ENCODE measurements at places on chromosomes 1 and 21.

- DNase-seq: peak; percentile 80
Measured at GRCh38 chr1:17531682-17532487, 7.6 kb upstream of the ARHGEF10L start.

DNA sequence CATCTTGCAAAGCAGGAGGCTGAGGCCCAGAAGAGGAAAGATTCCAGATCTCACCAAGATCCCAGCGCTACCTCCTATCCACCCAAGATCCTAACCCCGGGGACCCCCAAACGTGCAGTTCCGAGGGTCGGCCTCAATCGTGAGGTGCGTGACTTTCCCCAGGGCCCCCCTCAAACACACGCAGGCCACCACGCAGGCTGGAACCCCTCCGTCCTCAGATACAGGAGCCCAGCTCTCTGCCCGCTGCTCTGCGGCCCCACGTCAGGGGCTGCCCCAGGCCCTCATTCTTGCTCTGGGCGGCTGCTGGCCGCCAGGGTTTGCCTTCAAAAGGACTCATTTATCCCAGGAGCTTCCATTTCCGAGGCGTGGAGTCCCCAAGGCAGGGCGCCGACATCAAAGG is 39.9 kb downstream of the KRTAP10-1 start:
- DNase-seq: no peak

GRCh38 chr1:8747879-8748825 is 69.3 kb downstream of the RERE start:
- no peak for DNase-seq

- no peak for DNase-seq
Measured at GRCh38 chr21:16597753-16598152, 868.0 kb downstream of the USP25 start.

DNA sequence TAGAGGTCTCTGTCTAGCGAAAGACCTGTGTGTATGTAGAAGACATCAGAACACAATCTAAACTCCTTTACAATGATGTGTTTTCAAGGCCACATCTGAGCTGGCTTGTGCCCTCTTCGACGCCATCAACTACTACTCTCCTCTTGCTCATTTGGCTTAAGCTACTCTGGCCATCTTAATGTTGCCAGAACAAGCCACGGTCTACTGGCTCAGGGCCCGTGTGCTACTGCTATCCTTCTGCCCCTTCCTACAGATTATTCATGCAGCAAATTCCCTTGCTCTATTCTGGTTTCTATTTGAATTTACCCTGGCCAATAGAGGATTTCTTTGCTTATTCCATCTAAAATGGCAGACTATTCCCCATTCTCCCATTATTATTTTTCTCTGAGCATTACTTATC is 121.7 kb downstream of the ZZZ3 start:
- DNase-seq: no peak

DNA sequence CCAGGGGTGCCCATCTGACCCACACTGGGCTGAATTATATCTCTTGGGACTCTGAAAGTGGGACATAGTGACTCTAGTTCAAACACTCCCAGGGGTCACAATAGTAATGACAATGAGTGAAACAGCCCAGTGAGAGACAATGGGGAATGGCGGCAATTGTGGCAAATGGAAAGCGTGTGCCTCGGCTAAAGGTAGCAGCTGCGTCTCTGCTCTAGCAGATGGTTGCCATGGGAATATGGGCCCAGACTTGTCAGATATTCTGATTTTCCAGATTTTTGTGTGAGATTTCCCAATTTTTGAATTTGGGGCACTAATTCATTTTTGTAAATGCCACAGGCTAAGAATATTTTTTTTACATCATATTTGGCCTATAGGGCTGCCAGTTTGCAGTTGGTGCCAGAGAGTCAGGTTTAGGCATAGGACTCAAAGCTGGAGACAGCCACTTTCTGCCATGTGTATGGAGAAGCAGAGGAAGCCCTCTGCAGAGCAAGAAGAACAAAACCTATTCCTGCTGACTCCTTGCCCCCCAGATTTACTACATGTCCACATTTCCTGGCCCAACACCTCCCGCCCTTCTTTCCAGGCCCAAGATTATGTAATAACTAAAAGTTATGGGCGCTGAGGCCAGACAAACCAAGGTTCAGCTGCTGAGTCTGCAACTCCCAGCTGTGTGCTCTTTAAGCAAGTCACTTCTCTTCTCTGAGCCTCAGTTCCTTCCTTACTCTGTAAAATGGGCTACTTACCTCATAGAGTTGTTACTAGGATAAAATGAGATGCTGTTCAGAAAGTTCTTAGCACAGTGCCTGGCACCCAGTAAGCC is 21.6 kb upstream of the PTP4A2 start:
- no peak for DNase-seq

DNA sequence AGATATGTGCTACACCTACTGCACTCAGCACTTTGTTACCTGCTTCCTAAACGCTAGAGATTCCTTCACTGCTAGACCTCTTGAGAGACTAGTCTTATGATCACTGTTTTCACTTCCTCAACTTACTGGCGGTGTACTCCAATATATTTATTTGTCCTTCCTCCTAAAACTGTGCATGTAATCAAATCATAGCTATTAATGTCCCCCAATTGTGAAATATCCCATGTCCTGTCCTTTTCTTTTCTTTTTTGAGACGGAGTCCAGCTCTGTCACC is 3.4 kb downstream of the SOAT1 start:
- no peak for DNase-seq

GRCh38 chr1:6825828-6826227 is 40.6 kb downstream of the CAMTA1 start:
- DNase-seq: no peak

DNA sequence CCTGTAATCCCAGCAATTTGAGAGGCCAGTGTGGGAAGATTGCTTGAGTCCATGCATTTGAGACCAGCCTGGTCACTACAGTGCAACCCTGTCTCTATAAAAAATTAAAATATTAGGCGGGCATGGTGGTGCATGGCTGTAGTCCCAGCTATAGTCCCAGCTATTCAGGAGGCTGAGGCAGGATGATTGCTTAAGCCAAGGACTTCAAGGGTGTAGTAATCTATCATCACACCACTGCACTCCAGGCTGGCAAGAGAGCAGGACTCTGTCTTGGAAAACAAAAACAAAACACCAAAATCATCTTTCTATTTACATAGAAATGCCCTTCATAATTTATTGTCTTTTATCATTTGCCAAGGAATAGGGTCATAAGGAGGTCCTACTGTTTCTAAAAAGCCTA is 1274.1 kb upstream of the NCAM2 start:
- no peak for DNase-seq

GRCh38 chr1:199297887-199298286 is 659.0 kb downstream of the PTPRC start:
- DNase-seq: no peak

GRCh38 chr1:110857964-110858948 is 14.7 kb upstream of the CD53 start:
- no peak for DNase-seq

- no peak for DNase-seq
Measured at GRCh38 chr1:111775966-111776365, 20.3 kb downstream of the DDX20 start.

- DNase-seq: no peak
Measured at GRCh38 chr1:184506481-184506880, 119.7 kb downstream of the C1orf21 start.

DNA sequence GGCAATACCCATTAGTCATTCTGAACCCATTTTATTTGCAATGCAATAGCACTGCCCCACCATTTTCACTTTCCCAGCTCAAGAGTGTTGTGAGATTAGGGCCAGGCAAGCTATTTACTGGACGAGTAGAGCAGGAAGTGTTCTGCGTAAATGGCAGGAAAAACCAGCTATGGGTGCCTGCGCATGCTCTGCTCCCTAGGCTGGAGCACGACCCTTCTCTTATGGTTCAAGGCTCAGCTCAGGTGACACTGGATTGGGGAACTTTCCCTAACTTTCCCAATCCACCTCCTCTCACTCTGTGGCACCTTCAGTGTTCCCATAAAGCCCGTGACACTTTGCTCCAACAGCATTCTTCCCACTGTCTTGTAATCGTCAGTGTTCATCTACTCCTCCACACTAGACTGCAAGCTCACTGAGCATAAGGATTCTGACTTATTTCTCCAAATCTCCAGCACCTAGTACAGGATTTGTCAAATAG is 3.6 kb upstream of the MAN1A2 start:
- no peak for DNase-seq

DNA sequence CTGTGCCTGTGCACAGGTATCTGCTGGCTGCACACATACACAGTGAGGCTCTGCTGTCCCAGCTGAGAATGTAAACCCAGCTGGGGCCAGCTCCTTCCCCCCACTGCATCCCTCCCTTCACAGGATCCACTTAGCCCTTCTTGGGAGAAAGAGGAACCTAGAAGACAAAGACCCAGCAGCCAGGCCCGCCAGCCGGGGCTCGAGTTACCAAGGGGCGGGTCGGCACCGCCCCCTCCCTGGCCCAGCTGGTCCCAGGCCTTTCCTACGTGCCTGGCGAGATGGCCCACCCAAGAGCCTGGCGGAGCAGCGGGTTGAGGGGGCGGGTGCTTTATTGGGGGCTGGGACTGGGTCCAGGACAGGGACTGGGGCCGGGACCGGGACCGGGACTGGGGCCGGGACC is 2.1 kb downstream of the SH3BGRL3 start:
- DNase-seq: no peak

DNA sequence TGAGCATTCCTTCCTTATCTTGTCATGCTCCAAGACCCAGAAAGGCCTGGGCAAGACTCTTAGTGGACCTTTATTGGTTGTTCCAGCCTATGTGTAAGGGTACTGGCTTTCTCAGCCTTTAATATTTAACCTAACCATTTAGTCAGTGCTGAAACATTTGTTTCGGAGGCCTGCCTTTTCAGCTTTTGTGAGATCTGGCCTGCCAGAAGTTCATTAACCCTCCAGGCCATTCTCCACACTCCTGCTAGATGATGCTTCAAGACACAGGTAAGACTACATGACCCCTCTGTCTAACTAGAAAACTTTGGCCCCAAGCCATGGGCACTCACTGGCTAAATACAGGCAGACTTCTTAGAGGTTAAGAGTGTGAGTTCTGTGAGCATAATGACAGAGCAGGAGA is 138.4 kb upstream of the ZP4 start:
- DNase-seq: no peak

GRCh38 chr1:20009212-20009611 is 29.8 kb upstream of the PLA2G2A start:
- no peak for DNase-seq
